ENCODE measurements at places on chromosomes 2 and 18.

- DNase-seq, result no peak
These were observed 119.7 kb upstream of the NFATC1 start for GRCh38 chr18:79275992-79276391.

GRCh38 chr18:10035281-10035991, 121.6 kb downstream of the VAPA start:
- no peak for DNase-seq

- DNase-seq, result no peak
These were observed 33.1 kb upstream of the GTF2A1L start for GRCh38 chr2:48584551-48584950.

GRCh38 chr2:48395658-48396057, 134.3 kb upstream of the STON1 start:
- no peak for DNase-seq

- DNase-seq, result no peak
These were observed 34.2 kb upstream of the ELAC1 start for GRCh38 chr18:50933684-50934083.

GRCh38 chr2:48572816-48573215, 42.9 kb downstream of the STON1 start:
- DNase-seq, result no peak

DNA sequence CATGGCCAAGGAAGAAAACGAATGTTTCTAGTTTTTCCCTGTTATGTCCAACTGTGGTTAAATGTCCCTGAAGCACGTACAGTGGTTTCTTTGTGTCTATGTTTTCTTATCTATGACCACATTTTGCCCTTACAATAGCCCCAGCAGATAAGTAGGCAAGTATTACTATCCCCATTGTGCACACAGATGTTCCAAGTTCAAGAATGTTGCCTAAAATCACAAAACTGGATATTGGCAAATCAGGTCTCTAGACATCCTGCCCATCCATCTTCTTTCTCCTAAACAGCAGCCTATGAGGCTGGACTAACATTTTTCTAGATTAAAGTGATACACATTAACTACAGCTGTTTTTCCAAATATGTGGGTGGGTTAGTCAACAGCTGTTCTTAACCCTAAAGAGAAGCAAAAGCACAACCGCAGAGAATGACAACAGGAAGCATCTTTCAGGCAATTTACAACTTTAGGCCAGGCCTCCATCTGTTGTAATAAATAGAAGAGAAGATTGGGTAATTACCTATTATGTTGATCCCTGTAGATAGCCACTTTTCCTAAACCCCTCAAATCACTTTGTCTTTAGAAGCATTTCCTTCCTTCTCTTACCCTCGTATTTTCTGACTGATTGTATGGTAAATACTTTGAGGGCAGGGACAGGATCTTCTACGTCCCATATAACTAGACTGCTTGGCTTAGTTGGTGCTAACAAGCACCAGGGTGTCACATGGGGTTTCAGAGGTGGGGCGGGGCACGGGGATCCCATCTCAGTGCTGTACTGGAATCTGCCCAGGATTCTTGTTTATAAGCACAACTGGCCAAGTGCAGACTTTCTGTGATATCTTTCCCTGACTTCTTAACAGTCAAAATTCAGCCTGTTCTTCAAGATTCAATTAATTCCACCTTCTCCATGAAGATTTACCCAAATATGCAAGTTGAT, 132.1 kb upstream of the SETBP1 start:
- peak; percentile 46 for DNase-seq

GRCh38 chr18:34600874-34601656, 109.0 kb upstream of the DTNA start:
- DNase-seq, result no peak

DNA sequence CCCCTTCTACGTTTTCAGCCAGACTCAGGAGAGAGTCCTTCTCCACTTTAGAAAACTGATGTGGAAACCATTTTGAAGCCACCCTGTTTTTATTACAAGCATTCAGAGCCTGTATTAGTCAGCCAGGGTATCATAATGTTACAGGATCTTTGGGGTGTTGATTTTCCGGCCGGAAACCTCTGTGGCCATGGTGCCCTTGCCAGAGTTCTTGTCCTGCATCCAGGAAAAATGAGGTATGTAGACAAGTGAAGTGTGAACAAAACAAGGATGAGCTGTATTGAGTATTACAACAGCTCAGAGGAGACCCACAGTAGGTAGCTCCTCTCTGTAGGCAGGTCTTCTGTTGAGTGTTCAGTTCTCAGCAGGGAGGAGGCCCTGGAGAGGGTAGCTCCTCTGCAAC, 241.0 kb upstream of the COPS8 start:
- no peak for DNase-seq

- no peak for DNase-seq
These were observed 10.6 kb downstream of the TLK1 start for GRCh38 chr2:171149986-171150693.

DNA sequence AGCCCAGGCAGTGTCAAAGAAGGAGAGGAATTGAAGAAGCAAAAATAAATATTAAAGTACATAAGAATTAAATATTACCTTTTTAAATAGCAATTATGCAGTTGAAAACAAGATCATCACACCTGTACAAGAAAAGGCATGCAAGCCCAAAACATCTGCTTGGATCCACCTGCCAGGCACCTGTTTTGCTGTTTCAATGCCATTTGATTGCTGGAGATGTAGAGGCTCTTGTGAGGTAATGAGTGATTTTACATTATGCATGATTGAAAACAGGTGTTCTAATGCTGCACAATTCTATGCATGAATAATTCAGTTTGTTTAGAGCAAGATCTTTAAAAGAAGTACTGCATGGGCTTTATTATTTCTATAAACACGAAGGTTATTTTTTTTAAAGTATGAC, 700.6 kb upstream of the ZEB2 start:
- DNase-seq, result no peak

- peak; percentile 32 for DNase-seq
These were observed 2.3 kb downstream of the DCAF17 start for GRCh38 chr2:171436307-171436706.

DNA sequence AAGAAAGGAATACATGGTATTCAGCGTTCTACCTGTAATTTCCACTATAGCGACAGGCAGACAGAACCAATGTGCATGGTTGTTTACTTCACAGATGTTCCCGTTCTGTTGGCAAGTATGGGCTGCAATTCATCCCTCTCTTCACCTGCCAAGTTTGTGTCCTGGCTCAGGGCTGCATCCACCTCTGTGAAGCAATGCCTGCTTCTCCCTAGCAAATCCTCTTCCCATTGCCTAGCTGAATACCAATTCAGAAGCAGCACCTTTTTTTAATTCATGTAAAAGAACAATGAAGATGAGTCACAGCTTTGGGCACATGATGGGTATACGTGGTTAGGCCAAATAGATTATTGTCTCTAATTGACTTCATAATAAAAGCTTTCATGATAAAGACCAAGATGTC, 54.7 kb upstream of the LRATD1 start:
- no peak for DNase-seq

DNA sequence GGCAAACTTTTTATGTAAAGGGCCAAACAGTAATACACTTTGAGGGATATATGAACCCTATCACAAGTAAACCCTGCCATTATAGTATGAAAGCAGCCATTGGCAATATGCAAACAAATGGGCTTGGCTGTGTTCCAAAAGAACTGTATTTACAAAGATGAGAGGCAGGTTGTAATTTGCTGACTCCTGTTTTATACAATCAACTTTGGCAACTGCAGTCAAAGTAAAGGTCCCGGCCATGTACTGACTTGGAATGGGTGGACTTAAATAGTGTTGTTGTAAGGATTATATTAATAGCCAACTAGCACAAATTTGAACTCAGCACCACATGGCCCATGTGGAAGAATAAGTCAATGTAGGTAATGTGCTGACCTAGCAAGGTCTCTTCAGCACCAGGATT, 223.4 kb downstream of the WDPCP start:
- DNase-seq, result no peak

- no peak for DNase-seq
These were observed 317.8 kb downstream of the AGAP1 start for GRCh38 chr2:235811446-235812184.

DNA sequence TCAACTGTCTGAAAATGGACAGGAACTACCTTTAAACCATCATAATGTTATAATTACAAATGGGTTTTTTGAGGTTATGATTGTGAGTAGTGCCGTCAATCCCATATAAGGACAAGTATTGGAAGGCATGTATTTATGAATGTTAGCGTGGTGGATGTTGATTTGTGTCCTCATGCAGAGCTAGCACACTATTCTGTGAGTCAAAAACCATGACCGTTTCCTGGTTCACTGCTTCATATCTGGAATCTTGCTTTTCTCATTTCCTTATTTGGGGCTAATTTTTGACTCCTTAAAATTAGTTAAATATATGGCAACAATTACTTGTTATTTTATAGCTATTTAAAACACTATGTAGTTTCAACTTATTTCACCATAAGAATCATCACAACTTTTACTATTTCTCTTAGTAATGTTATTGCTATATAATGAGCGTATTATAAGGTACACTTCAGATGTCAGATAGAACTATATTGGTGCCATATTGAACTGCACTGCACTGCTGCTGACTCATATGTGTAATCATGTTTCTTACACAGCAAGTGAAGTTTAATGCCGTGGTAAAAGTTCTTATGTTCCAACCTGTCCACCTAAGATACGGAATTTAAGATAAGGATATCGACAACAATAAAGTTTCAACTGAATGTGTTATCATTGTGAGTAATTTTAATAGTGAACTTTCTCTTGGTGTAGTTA, 192.8 kb downstream of the PTGR3 start:
- no peak for DNase-seq

- no peak for DNase-seq
These were observed 105.2 kb downstream of the CCDC85A start for GRCh38 chr2:56288838-56289580.

- peak; percentile 70 for DNase-seq
These were observed 32.1 kb upstream of the SP3 start for GRCh38 chr2:173997269-173997668.

DNA sequence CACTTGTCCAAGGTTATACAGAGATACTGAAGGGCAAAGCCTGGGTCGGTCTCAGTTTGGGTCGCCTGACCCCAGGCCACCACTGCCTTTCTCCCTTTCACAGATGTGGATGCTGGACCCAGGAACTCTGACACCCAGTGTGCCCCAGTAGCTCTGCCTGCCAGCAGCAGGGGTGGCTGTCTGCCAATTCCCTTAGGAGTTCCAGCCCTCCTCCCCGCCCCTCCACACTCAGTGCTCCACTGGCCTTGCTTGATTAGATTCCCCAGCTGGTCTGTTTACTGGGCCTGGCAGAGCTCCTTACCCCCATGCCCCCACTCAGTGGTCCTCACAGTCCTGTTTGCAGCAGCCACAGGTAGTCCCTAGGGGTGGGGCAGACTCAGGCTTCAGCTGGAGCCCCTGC, 75.5 kb downstream of the NPAS2 start:
- DNase-seq, result no peak

DNA sequence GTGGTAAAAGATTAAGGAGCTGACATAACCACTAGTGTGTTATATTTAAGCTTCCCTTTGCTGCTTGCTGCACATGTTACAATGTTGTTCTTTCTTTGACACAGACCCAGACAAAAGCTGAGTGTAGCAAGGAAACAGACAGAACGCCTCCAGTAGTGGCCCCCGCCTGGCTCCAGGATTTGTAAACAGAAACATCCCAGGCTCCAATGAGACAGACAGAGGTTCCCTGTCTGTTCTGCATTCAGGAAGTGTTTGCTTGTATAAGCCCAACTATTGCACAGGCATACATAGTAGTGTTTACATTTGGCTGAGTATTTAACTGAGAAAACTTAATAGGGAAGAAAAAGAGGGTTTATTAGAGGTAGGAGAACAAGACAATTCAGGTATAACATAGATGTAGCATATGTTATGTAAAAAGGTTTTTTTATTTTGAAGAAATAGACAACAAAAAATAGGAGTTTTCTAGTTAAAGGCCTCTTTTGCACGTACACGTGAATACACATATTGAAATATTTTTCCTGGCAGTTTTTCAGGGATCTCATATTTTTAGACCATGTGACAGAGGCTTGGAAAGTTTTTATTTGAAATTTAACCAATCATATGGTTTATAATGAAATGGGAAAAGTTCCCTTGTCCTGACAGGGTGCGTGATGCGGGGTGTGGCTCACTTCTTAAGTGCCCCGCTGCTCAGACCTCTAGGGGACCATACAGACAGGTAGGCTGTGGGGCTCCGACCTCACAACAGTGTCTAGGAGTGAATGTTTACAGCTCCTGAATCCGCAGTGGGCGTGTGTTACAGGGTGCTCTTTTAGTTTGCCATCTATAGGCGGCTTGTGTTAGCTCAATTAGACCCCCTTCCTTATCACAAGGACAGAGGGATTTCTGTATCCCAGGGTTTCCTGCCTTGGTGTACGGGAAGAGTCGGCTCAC, 118.4 kb downstream of the BMPR2 start:
- peak; percentile 70 for DNase-seq

GRCh38 chr2:125516496-125517109, 1139.4 kb upstream of the GYPC start:
- peak; percentile 12 for DNase-seq

DNA sequence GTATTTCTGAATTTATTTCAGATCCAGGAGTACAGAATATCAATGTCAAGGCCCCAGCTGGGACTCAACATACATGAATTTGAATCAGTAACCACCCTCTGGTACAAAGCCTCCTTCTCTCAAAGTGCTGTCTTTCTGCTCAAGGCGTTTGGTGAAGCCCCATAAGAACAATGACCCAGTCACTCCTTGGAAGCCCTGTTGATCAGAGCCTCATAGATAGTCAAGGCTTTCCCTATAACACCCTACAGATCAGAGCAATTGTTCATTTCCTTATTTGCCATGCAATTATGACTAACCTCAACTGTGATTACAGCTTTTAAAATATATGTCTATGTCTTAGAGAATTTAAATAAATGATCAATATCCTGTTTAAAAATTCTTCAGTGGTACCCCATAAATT, 159.1 kb upstream of the CREB1 start:
- no peak for DNase-seq

DNA sequence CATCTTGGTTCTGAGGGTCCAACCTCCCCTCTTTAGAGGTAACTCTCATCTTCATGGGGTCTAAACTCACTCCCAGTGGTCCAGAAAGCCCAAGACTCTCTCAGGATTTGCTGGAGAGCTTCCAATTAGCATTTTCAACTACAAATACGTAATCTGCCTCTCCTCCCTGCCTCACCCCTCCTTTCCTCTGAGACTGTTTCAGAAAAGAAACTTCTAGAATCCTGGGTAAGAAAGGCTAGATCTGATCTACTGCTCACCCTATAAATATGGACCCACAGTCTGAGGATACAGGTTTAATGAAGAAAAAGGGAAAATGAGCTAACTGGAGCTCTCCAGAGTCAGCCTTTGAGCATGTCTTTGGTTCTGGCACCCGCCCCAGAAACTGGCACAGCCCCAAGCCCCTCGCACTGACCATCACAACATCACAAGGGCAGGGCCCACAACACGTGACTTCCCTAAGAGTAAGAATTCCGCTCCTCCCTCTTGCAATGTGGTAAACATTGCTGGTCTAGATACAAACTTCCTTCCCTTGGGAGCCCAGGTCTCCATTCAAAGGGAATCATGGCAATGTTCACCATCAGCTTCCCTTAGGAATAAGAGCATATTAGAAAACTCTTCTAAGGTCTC, 21.7 kb upstream of the IHH start:
- DNase-seq, result no peak

- DNase-seq, result no peak
These were observed 492.3 kb downstream of the NYAP2 start for GRCh38 chr2:225891771-225892170.

GRCh38 chr2:239222312-239222660, 178.5 kb downstream of the HDAC4 start:
- peak; percentile 56 for DNase-seq

Data from GM03348 (cell line).